ENCODE measurements at places on chromosomes 4 and X.

DNA sequence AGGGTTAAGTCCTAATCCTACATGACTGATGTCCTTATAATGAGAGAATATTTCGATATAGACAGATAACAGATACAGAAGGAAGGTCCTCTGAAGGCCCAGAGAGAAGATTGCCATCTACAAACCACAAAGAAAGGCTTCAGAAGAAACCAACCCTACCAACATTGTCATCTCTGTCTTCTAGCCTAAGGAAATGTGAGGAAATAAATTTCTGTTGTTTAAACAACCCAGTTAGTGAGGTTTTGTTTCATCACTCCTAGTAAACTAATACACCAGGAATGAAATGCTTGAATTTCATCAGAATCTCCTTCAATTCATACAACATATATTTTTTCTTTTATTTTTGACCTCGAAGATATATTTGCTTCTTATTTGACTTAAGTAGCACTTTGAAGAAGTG, 1527.8 kb downstream of the STIM2 start:
- no peak for DNase-seq

DNA sequence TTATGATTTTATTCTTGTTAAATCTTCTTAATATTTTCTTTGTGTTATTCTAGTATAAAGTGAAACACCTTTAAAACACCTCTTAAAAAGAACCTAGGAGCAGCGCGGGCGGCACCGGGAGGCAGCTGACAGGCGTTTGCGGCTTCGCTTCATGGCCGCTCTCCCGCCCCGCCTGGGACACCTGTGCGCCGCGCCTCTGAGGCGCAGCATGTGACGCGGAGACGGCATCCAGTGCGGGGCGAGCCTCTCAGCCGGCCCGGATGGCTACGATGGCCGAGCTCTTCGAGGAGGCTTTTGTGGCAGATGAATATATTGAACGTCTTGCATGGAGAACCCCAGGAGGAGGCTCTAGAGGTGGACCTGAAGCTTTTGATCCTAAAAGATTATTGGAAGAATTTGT, 1592.7 kb downstream of the TECRL start:
- DNase-seq: no peak

DNA sequence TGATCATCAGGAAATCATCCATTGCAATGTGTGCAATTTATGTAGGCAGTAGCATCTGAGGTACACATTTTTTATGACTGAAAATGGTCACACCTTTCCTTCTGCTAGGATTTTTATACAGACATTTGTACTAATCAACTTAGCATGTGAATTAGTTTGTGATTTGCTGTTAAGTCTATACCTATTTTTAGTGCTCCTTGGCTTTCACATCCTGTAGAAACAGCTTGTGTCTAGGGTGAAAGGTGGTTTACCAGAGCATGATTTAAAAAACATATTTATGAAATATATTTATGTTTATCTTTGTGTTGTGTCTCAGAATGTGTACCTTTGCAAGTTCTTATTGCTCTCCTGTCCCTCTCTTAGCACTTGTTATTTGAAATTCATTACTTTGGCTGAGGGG, 916.0 kb downstream of the TECRL start:
- DNase-seq: no peak

- no peak for DNase-seq
Observed at GRCh38 chr4:88585917-88586316, 6.4 kb upstream of the HERC3 start.

GRCh38 chr4:8286719-8287342, 17.3 kb downstream of the HTRA3 start:
- no peak for DNase-seq

DNA sequence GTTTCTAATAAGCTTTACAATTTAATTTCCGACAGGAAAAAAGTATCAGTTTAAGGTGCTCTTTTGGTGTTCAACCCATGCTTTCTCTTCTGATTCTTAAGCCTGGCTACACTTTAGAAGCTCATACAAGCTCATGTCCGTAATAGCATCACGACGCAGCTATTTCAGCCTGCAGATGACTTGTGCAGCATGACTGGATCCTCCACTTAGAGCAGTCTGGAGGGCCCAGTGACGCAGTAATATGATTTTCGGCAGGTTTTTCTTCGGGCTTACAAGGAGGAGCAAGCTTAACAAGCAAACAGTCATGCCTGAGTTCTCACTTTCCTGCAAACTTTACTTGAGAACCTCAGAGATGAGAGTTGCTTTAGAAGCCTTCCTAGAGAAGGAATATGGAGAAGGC, 85.3 kb upstream of the MAML3 start:
- DNase-seq: no peak

- no peak for DNase-seq
Observed at GRCh38 chr4:6205567-6205931, 5.2 kb upstream of the JAKMIP1 start.

DNA sequence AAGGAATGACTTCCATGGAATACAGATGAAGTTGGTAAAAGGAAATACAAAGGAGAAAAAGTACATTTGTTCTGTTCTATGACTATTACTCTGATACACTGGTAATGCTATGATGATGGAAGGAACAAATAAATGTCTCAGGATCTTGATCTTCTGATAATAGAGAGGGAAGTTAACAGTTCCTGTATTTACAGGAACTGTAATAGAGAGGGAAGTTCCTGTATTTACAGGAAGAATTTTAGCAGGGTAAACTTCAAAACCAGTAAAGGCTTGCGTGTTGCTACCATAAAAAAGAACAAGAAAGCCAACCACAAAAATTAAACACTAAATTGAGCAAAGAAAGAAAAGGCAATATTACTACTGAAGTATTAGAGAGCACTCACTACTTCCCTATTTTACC, 91.7 kb upstream of the HPGD start:
- no peak for DNase-seq

DNA sequence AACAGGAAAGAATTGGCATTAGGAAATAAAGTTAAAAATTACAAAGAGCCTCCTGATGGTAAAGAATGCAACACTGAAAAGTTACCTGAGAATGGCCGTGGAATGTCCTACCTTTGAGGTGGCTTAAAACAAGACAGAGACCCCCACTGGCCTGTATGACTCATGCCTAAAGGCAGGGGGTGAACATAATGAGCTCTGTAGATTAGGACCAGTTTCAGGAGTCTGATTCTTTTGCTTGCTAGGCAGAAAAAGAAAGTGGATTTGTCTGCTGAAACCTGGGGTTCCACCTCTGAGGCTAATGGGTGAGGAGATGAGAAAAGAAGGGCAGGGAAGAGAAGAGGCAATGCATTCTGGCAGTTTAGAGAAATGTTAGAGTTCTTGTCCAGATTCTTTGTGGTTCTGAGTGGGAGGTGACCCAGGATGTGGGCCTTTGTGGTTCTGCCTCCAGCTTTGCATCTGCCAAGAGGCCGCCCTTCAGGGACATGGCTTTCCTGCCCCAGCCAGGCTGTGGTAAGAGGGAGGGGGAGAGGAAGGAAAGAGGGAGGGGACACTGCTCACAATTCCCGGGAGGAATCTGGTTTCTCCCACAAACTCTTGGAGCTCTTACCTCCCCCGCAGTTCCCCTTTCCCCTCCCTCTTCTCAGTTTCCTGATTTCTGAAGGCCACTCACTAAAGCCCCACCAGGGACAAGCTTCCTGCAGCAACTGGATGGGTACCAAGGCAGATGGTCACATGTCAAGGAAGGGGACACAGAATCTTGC, 109.6 kb downstream of the EFNB1 start:
- no peak for DNase-seq

DNA sequence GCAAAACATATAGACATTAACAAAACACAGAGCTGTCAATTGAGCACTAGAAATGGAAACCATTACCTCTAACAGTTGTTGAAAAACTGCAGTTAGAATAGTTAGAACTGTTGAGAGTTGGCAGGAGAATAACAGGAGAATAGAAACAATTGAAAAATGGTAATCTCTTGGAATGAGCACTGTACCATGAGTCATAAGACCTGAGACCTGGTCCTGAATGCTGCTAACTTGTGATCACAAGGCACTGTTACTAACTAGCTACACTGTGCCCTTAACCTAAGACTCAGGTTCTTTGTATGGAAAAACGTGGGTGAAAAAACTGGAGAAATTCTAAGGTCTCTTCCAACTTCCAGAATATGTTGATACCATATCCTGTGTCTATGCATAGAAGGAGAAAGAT, 29.3 kb downstream of the FAM114A1 start:
- DNase-seq: no peak

DNA sequence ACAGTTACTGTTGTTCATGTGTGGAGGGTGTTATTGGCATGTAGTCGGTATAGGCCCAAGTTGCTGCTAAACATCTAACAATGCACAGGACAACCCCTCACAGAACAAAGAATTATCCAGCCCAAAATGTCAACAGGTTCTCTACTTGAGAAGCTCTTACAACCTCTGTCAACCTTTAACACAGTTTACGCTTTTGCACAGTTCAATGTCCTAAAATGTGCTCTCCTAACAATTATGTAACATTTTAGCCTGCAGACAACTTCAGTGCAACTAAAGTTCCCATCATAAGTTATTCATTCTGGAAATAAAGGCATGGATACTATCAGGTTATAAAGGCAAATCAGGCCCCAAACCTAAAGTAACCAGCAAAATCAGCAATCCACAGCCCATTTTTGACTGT, 66.2 kb downstream of the ASB9 start:
- DNase-seq: no peak

- no peak for DNase-seq
Observed at GRCh38 chr4:31539284-31540069, 819.3 kb downstream of the PCDH7 start.

DNA sequence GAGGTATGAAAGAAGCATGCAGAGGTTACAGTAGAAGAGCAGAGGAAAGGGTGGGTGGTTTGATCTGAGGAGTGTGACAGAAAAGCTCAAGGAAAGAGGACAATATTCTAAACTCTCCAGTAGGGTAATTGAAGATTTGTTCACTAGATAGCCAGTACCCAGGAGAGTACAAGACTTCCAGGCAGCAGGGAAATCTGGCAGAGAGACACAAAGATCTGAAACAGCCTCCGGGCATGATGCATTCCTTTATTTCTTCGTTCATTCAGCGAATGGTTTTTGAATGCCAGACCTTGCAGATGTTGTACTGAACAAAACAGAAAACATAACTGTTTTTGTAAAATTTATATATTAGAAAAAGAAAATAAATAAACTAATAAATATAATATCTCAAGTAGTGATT, 766.6 kb downstream of the FAT4 start:
- no peak for DNase-seq

DNA sequence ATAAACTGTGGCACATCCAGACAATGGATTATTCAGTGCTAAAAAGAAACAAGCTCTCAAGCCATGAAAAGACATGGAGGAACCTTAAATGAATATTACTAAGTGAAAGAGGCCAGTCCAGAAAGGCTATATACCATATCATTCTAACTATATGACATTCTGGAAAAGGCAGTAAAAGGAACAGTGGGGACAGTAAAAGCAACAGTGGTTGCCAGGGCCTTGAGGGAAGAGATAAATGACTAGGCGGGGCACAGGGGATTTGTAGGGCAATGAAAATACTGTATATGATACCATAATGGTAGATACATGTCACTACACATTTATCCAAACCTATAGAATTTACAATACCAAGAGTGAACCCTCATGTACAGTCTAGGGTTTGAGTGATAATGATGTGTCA, 115.3 kb downstream of the ATP8A1 start:
- no peak for DNase-seq

DNA sequence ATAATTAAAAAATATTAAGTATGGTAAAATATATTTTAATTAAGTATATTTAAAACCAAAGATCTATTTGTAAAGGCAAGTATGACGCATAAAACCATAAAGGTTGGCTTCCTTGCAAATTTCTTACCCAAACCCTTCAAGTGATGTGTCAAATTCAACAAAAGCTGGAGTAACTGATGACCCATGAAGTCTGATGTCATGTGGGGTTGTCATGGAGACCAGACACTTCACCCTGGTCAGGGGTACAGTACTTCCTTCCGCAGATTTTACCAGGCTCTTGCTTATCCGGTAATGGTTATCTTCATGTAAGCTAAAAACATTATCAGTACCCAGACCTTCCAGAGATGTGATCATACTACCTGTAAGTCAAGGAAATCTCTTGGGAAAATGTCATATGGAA, 170.1 kb downstream of the WDFY3 start:
- no peak for DNase-seq

DNA sequence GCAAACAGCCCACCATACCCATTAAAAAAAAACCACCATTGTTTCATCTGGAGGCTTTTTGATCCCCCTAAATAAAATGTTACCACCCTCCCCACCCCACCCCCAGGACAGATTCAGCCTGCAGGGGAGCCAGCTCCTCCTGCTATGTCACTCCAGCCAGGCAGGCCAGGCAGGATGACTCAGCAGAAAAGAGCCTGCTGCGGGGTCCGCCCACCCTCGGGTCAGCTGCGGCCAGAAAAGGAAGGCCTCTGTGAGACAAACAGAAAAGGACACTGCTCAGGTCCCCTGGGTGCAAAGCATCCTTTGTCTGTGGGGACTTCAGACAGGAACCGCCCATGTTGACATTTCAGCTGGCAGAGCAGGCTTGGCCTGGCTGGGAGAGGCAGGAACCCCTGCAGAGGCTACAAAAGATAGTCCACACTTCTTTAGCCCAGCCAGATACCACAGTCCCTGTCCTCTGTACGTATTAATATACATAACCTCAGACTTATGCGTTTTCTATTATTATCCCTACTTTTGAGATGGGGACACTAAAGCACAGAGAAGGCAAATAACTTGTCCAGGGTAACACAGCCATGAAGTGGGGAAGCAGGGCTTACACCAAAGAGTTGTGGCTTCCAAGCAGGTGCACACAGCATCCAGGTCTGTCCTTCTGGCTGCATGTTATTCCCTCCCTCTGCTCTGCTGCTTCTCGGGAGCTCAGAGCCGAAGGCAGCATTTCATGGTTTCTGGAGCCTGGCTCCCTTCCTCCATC, 147.7 kb downstream of the CPEB2 start:
- DNase-seq: peak; percentile 50
